CD8-positive, alpha-beta memory T cell (primary cell): ENCODE measurements at places on chromosomes 1 and 21. TPM values are rescaled to one million over a fixed set of nuclear protein-coding genes. Genes with fewer than 3 reads are reported as not detected.

DNA sequence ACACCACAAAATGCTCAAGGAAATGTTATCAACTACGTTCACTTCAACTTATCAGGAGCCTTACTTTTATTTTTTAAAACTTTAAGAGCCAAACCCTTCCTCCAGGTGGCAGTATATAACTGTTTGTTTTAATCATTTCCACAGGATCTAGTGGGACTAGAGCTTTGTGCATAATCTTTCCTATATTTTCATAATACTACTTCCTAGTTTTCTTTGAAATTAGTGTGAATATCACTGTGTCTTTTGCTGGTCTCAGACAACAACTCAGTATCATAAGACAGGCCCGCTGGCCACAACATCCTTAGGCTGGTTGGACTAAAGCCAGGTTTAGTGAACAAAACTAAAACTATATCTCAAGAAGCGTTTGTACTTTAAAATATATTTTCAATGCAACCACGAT is 145.5 kb downstream of the TIAM1 start:
- H3K36me3 ChIP-seq, result no peaks in the 10 kb centered on the region
- no peak overlapping the region for H3K4me3 ChIP-seq
- H3K27me3 ChIP-seq, result no peaks in the 10 kb centered on the region
- peak; percentile 39 for DNase-seq
- no peak overlapping the region for H3K27ac ChIP-seq

DNA sequence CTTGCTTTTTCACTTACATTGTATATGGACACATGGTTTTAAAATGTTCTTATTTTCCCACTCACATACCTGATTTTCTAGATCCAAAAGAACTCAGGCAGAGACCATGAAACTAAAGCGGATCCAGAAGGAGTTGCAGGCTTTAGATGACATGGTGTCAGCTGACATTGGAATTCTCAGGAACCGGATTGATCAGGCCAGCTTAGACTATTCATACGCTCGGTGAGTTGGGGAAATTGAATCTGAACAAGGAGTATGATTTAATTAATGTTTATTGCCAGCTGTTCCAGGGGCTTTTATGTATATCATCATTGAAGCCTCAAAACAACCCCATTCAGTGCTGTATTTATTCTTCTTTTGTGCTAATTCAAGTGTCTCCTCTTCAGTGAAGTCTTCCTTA is 12.7 kb downstream of the GORAB start:
- no peaks in the 10 kb centered on the region for H3K4me1 ChIP-seq
- H3K27me3 ChIP-seq, result no peaks in the 10 kb centered on the region
- H3K4me3 ChIP-seq, result no peak overlapping the region
- H3K27ac ChIP-seq, result no peak overlapping the region
- H3K36me3 ChIP-seq, result peaks cover 31% of the 10 kb centered on the region

DNA sequence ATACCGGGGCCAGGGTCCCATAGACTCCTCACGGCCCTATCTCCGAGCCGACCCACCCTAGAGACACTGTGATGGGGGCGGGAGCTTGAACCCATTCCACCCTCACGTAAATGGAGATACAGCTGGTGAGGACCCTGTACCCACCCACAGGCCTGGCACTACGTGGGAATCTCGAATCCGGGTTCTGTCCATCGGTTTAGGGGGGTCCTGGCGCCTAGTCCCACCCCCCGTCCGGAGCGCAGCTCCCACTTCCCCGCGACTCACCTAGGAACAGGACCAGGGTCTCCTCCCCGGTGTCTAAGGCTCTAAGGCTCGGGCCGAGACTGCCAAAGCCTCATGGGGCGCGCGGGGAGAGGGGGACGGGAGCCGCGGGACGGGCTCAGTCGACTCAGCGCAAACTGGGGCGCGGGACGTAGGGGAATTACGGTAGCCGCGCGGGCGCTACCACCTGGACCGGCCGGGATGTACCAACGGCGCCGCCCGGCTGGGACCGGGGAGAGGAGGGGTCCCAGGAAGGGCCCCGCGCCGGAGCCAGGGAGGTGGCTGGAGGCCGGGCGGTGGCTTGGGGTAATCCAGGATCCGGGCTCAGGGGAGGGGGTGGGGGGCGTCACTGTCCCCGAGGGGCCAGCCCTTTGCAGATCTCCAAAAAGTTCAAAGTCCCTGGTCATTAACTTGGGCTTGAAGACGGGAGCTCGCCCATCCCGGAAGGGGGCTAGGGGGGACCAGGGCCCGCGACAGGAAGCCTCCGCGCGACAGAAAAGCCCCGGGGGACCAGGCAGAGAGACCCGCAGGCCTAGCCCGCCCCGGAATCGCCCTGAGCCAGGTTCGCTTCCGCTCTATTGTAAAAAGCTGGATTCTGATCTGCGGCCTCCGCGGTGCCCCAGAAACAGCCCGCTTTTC is 1.0 kb downstream of the PLEKHG5 start:
- H3K4me1 ChIP-seq, result peaks cover 23% of the 10 kb centered on the region
- peak; percentile 29 for DNase-seq
- H3K4me3 ChIP-seq, result peak overlapping the region; percentile 78
- H3K27ac ChIP-seq, result peak overlapping the region; percentile 51
- no peaks in the 10 kb centered on the region for H3K36me3 ChIP-seq

The CNIH3 gene
- 1.6 TPM for total RNA-seq
